Left renal cortex interstitium (tissue), 4 donors: ENCODE measurements at places on chromosomes 4 and X. TPM values are rescaled to one million over a fixed set of nuclear protein-coding genes. Genes with fewer than 3 reads are reported as not detected.

Gene SPP1
- 144 TPM for polyA plus RNA-seq

Gene HSFX3
- not detected for polyA plus RNA-seq

Gene STOX2
- polyA plus RNA-seq: 11.0 TPM

Gene STATH
- polyA plus RNA-seq: 0.52 TPM

Gene ACTRT1
- not detected for polyA plus RNA-seq

Gene RIBC1
- 5.1 TPM for polyA plus RNA-seq

Gene HMGB2
- polyA plus RNA-seq: 361 TPM

Gene POLN
- polyA plus RNA-seq: 5.4 TPM

Gene GDPD2
- polyA plus RNA-seq: 0.95 TPM

Gene FRMPD3
- 0.57 TPM for polyA plus RNA-seq

Gene GPR34
- 4.5 TPM for polyA plus RNA-seq

Gene ESX1
- not detected for polyA plus RNA-seq

Gene PRR32
- not detected for polyA plus RNA-seq

Gene FAM13A
- polyA plus RNA-seq: 27.5 TPM

Gene LUZP4
- polyA plus RNA-seq: not detected

Gene PRDM8
- 2.2 TPM for polyA plus RNA-seq

Gene MGARP
- 0.44 TPM for polyA plus RNA-seq

Gene DUX4
- 0.39 TPM for polyA plus RNA-seq

Gene TENM3
- 17.3 TPM for polyA plus RNA-seq

Gene GABRG1
- 0.16 TPM for polyA plus RNA-seq

Gene GRPEL1
- polyA plus RNA-seq: 38.8 TPM

Gene NLGN3
- 4.9 TPM for polyA plus RNA-seq

Gene ZXDB
- polyA plus RNA-seq: 9.8 TPM

Gene LONRF3
- polyA plus RNA-seq: 1.0 TPM

Gene TMEM156
- polyA plus RNA-seq: 3.7 TPM
